ENCODE measurements at places on chromosomes 16 and 17.
A peak's percentile ranks its signal among the peaks of the same experiment; 100 is the strongest.

- no peak for DNase-seq
These were observed 2.8 kb downstream of the HEATR3 start for GRCh38 chr16:50068550-50068949.

- no peak for DNase-seq
These were observed 18.4 kb downstream of the HSD11B2 start for GRCh38 chr16:67449336-67449735.

GRCh38 chr16:89565506-89566372 lies 5.3 kb downstream of the RPL13 start:
- no peak for DNase-seq

GRCh38 chr17:8436169-8436843 lies 622 bp downstream of the NDEL1 start:
- DNase-seq = peak; percentile 61

- no peak for DNase-seq
These were observed 8.6 kb upstream of the NFATC3 start for GRCh38 chr16:68076560-68076959.

DNA sequence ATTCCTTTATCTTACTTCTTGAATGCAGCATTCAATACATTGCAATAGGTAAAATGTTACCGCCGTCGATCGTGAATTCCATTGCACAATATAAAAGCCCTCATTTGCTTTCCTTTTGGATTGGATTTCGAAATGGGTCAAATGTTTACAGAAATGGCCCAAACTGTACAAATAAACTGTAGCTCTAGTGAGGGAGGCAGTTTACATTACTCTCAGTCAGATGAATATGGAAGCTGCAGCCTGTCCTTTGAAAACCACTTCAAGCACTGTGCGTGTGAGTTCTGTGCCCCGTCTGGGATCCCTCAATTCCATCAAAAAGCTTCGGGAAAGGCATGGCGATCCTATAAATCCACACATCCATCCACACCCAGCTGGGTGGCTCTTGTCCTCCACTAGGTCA lies 258.6 kb upstream of the FOXF1 start:
- no peak for DNase-seq

GRCh38 chr17:39688945-39689344 lies 1.1 kb upstream of the PGAP3 start:
- DNase-seq = no peak

DNA sequence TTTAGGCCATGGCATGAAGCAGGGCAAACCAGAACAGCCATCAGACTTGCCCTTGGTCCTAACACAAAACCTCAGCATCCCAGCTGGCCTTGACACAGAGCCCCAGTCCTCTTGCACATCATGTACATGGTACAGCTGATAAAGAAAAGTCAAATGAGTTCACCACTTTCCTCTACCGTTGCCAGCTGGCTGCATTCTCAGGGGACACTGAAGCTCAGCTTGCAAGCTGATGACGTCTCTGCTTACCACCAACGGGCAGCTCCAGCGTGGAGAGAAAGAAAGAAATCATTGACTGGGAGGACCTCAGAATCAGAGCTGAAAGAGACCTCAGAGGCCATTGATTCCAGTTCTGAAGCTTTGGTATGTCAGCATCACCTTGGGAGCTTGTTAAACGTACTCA lies 80.7 kb upstream of the CES5A start:
- DNase-seq = no peak

DNA sequence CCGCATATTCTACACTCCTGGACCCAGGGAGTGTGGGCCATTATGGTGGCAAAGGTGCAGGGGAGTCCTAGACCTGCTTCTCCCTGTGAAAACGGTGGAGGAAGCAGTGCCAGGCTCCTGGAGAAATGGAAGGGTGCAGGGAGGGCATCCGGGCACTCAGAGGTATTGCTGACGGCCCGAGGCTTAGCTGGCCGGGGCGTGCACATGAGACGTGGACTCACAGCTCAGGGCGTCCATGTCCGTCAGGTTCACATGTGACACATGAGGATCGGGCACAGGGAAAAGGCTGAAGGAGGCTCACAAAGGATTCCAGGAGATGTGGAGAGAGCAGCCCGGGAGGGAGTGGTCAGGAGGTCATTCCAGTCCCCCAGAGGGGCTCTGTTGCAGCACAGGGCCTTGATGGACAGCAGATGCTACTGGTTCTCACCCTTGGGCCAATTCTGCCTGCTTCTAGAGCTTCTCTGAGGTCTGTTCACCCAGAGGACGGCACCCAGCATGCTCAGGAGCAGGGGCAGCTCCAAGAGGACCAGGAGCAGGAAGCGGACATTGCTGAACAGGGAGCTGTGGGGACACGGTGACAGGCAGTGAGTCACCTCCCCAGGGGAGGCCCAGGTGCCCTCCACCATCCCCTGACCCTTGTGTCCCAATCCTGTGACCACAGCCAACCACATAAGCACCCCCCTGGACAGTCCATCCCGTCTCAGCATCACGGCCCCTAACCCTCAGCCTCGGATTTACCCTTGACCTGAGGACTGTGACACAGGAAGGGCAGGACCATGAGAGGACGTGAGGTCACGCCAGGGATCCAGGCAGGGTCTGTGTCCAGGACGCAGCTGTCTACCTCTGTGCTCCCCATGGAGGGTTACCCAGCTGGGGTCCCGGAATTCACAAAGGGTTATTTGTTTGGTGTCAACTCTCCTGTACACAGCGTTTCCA lies 4.5 kb downstream of the CD300C start:
- no peak for DNase-seq

GRCh38 chr17:8448310-8448709 lies 12.6 kb downstream of the NDEL1 start:
- DNase-seq = no peak

Measured in GM20000 (cell line).